ENCODE measurements at places on chromosomes 11 and 22.

DNA sequence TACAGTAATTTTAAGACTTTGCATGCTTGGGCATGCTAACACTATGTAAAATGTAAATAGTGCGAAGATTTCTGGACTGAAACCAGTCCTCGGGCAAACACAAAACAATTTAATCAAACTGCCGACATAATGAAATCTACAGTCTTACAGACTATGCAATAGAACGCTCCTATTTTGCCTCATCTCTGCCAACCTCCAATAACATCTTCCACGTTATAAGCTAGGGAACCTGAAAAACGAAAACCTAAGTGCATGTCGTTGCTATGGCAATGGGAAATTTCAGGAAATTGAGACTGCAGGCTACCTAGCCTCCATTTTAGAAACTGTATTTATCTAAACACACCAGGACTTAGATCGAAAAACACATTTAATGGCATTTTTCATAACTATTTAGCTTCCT lies 1.1 kb downstream of the CSTF3 start:
- DNase-seq = no peak

GRCh38 chr11:65960824-65961266 lies 689 bp upstream of the SART1 start:
- DNase-seq = no peak

- no peak for DNase-seq
Measured at GRCh38 chr22:36280379-36280778, 27.4 kb downstream of the APOL1 start.

- DNase-seq = peak; percentile 35
Measured at GRCh38 chr22:28012832-28013460, 93.9 kb upstream of the PITPNB start.

GRCh38 chr11:64568584-64569140 lies 22.4 kb upstream of the SLC22A12 start:
- DNase-seq = no peak

- no peak for DNase-seq
Measured at GRCh38 chr11:47276923-47277322, 7.0 kb downstream of the MADD start.

DNA sequence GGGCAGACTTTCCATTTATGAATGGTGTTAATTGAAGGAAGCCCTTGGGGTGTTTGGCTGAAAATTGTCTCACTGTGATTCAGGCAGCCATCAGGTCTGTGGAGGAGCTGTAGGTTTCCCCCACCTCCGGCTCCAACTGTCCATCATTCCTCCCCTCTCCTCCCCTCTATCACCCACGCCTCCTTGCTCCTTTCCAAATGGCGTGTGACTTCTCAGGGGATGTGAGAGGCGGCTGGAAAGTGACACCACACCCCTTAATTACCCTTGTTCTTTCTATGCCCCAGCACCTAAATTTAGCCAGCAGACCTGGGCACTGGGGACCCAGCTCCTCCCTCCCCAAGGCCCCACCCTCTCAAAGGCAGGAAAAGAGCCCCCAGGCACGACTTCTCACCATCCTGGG lies 38.1 kb upstream of the SYT7 start:
- no peak for DNase-seq

GRCh38 chr11:63573881-63574855 lies 11.0 kb upstream of the PLAAT2 start:
- no peak for DNase-seq

DNA sequence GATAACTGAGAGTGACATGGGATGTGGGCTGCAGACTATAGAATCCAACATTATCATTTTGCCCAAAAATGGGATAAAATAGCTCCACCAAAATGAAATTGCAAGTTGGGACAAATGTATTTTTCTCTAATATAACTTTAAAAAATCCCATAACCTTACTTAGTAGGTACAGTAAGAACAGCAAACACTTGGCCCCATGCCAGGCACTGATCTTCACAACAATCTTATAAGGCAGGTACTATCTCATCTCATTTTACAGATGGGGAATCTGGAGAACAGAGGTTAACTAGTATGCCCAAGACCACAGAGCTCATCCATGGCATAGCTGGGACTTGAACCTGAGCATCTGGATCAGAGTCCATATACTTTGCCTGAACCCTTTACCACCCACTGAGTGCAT lies 13.5 kb upstream of the ARHGEF17 start:
- no peak for DNase-seq

DNA sequence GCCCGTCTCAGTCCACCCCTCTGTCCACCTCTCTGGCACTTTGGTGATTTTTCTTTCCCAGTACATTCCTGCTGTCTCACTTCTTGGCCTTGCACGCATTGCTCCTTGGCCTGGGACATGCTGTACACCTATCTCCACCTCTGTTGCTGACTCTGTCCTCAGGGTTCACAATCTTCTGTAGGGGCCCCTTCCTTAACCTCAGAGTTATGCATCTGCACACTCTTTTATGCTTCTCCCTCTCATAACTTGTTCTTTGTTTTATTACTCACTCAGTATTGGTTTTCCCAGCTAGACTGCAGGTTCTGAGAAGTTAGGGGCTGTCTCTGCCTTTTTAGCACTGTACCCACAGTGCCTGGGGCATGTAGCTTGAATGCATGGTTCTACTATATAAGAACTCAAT lies 139.1 kb upstream of the MTMR2 start:
- no peak for DNase-seq

DNA sequence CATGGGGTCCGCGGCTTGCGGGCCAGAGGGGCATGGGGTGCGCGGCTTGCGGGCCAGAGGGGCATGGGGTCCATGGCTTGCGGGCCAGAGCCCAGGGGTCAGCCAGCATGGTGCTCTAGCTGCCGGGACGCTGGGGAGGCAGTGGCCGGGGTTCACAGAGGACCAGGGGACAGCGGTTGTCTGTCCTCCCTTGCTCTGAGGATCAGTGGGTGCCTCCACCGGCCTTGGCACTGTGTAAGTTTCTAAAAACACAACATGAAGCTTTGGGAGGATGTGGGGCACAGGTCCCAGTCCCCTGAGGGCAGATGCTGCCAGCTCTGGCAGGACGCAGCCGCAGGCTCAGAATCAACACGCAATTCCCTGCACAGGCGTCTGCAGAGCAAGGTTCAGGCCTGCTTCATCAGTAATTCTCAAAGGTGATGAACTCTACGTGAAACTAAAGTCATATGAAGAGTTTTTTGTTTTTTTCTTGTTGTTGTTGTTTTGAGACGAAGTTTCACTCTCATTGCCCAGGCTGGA lies 3.0 kb downstream of the MLC1 start:
- DNase-seq = no peak

- no peak for DNase-seq
Measured at GRCh38 chr11:12074529-12075195, 35.7 kb upstream of the MICAL2 start.

- DNase-seq = no peak
Measured at GRCh38 chr22:45918459-45919370, 58.2 kb downstream of the WNT7B start.

DNA sequence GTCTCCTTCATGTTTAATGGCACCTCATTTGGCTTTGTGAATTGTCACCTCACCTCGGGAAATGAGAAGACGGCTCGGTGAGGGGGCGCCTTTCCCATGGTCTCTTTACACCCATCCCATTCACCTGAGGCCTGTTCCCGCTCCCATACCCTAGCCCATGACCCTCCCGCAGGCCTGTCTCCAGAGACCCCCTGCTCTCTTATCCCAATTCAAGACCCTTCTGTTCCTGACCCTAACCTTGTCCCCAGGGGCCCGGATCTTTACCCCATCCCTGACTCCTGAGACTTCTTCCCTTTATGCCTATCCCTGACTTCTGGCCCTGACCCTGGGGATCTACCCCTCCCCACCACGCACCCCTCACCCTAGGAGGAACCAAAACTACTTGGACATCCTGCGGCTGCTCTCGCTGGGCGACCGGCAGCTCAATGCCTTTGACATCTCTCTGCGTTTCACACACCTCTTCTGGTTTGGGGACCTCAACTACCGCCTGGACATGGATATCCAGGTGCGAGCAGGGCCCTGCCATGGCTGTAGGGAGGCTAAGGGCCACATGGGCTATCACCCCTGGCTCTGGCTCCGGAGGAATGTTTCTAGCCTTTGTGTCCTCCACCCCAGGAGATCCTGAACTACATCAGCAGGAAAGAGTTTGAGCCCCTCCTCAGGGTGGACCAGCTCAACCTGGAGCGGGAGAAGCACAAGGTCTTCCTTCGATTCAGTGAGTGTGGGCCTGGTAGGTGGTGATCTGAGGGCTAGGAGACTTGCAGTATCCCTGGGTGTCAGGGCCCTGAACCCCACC lies 7.9 kb downstream of the INPPL1 start:
- no peak for DNase-seq

- no peak for DNase-seq
Measured at GRCh38 chr11:116948391-116948790, 111.0 kb upstream of the APOA1 start.

GRCh38 chr11:74710281-74710938 lies 20.8 kb downstream of the CHRDL2 start:
- DNase-seq = no peak

DNA sequence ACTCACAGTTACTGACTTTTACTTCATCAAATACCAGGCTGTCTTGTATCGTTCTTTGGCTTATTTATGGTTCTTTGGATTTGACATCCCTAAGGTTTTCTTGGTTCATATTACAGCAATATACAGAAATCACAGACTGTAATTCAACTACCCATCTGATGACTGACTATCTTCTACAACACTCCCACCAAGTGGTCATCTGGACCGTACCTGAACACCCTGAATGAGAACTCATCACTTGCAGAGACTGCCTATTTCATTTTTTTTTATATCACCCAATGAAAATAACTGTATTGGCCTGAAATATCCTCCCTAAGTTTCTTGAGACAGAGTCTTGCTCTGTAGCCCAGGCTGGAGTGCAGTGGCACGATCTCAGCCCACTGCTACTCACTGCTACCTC lies 9.5 kb upstream of the UPB1 start:
- no peak for DNase-seq

DNA sequence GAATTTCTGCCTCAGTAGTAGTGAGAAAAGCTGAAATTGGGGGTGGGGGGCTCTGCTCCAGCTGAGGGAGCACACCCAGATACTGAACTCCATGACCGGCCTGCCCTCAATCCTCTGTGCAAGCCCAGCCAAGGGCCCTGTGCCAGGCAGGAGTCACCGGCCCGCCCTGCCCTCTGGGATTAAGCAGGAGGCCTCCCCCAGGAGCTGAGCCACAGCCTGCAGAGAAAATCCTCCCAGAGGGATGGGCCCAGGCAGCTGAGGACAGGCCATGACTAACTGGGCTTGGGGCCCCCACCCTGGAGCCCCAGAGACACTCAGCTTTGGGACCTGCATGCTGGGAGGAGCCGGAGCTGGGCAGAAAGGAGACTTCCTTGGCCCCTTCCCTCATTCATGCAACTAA lies 48.8 kb downstream of the MN1 start:
- no peak for DNase-seq

DNA sequence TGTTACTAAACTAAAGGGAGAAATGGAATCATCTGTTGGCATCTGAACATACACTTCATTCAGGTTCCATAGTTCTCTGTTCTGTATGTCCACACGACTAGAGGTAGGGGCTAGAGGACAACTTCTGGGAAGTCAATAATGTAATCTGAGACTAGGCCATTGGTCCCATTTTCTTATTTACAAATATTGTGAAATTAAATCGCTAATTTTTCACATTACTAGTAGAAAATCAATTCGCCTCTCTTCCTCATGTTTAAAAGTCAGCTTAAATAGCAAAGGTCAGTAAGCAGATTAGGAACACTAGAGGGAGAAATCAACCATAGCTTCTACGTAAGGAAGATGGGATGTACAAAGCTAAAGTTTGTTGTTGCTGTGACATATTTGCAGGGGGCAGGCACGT lies 59.7 kb downstream of the CADM1 start:
- no peak for DNase-seq

DNA sequence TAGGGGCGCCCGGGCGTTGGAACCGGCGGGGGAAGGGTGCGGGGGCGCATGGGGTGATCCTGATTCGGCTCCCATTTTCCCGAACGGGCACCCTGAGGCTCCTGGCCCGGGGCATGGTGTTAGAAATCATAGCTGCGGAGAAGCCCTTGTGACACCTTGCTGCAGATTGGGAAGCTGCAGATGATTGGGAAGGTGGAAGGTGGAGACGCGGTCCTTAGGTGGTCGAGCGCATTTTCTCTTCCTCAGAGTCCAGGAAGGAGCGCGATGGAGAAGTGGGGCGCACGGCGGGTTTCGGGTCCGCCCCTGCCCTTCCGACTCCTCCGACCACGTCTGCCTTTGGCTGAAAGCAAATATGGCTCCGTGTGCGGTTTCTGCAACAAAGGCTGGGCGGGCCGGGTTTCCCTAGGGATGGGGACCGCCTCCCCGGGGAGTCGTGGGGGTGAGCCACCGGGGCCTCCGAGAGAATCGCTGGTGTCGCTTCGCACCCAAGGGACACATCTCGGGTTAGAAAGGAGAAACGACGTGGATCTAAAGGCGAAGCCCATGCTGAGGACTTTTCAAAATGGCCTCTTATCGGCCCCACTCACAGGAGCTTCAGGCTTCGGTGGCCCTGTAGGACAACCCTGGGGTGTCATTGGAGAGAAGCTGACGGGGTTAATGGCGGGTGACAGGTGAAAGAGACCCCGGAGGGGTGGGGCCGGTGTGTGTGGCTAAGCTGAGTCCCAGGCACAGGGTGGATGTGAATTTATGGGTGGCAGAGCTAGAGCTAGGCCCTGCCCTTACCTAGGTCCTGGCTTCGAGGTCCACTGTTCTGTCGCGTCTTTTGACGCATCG lies 707 bp upstream of the FTH1 start:
- DNase-seq = no peak

GRCh38 chr11:63985812-63986155 lies 454 bp upstream of the OTUB1 start:
- no peak for DNase-seq

GRCh38 chr11:30983143-30983542 lies 386.4 kb downstream of the DCDC1 start:
- DNase-seq = no peak

GRCh38 chr11:33868647-33869461 lies 23.0 kb downstream of the LMO2 start:
- no peak for DNase-seq

DNA sequence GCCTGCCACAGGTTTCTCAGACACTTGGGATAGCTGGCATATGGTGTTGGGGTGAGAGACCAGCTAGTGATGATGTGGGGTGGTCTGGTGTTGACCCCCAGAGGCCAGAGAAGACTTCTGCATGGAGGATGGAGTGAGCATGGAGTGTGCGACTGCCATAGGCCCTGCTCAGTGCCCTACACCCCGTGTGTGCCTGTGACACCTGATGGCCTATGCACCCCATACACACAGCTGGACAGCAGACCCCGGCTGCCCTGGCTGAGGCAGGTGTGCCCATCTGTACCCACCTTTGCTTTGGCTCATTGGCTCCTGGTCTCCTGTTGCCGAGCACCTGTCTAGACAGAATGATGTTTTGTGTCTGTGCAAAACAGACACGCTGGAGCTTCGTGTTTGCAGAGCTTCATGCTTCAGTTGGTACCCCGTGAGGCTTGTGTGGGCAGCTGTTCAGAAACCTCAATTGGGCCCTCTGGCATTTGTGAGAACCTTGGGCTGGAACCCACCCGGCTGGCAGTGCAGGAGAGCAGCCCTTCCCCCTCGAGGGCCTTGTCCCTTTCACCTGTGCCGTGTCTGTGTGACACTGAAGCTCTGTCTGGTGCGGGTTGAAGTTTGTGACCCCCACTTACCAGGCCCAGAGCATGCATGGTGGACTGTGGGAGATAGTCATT lies 27.6 kb downstream of the BCR start:
- DNase-seq = no peak

- DNase-seq = peak; percentile 61
Measured at GRCh38 chr22:43706571-43707328, 105.4 kb downstream of the EFCAB6 start.

- peak; percentile 79 for DNase-seq
Measured at GRCh38 chr11:62324731-62325556, 12.3 kb upstream of the ASRGL1 start.

- DNase-seq = peak; percentile 78
Measured at GRCh38 chr11:27392278-27393114, 29.5 kb upstream of the CCDC34 start.

GRCh38 chr11:64622681-64623080 lies 31.7 kb downstream of the SLC22A12 start:
- no peak for DNase-seq
